GF-D8 (cell line): ENCODE measurements at places on chromosomes 16 and 17.

GRCh38 chr17:15270628-15271381 lies 5.7 kb upstream of the PMP22 start:
- no peak for DNase-seq

GRCh38 chr17:80640366-80641084 lies 95.9 kb downstream of the RPTOR start:
- no peak for DNase-seq

DNA sequence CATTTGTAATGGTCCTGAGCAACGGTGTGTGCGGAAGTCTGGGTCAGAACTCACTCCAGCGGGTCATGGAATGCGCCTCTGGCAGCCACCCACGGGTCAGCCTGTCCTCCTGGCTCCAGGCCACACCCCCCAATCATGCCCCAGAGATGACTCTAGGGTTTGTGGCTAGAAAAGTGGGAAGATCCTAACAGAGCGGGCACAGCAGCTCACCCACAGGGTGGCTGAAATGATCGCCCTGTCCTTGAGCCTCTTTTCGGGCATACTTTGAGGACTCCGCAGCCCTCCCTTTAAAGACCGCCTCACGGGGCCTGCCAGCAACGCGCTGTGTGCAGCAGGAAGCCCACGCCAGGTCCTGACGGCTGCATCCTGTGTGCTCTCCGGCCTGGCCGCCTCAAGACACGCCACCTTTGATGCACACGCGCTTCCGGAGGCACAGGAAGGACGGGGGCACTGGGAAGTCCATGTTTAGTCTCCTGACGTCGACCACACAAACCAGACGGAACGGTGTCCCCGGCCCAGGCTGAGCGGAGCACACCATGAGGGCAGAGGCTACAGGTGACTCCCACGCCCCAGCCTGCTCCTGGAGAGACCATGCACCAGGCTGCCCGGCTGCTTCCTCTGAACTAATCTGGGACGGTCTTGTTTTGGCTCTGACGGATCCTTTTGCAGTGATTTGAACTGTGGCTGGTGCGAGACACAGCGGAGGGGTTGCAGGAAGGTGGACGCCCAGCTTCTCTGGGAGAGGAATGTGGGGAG lies 92.9 kb downstream of the TBC1D16 start:
- peak; percentile 21 for DNase-seq

GRCh38 chr17:44989552-44990138 lies 21.5 kb upstream of the C1QL1 start:
- DNase-seq = no peak

DNA sequence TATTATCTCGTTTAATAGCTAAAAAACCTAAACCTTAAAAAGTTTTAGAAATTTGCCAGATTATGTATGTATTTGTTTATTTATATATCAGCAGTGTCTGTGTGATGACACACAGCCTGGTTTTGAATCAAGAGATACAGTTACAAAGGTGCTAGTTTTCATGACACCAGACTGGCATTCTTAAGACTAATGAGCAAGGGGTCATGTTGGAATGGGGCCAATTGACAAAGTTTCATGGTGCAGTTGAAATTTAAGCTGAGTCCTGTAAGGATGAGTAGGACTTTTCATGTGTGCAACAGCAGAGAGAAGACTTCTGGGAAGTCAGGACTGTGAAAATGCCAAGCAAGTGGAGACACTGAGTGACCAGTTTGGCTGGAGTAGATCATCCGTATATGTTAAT lies 3.2 kb upstream of the KRT10 start:
- no peak for DNase-seq
